ENCODE measurements at places on chromosomes 3 and 15.

GRCh38 chr15:39215015-39215414 is 365.9 kb upstream of the THBS1 start:
- no peak for DNase-seq

DNA sequence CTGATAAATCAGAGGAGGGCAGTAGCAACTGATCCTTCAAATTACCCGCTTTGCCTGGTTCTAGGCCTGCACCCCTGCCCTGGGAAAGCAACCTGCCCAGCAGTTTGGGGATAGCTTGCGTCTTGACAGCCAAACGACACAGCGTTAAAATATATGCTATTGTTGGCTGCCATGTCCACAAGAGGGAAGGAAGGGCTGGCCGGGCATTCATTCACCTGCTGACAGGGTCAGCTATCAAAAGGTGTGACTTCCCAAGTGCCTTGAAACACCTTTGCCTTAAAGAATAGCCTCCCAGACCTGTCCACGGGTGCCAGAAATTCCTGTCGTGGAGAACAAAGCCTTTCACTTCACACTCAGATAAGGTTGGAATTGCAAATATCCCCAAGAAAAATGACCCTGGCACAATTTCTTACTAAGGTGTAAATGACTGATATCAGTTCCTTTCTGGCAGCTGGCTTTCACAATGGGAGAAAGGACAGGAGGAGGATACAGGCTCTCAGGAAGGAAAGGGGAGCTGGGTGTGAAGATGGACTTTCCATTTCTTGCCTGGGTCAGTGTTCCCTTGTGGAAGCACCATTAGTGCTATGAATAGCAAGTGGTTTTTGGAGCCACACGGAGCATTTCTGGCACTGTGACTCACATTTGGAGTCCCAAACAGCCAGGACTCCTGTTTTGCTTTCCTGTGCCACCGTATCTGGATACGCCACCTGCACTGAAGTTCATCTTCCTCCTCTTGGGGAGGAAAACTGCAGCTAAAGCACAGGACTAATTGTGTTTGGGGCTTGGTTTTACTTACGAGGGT is 19.2 kb downstream of the ALDH1A3 start:
- no peak for DNase-seq

DNA sequence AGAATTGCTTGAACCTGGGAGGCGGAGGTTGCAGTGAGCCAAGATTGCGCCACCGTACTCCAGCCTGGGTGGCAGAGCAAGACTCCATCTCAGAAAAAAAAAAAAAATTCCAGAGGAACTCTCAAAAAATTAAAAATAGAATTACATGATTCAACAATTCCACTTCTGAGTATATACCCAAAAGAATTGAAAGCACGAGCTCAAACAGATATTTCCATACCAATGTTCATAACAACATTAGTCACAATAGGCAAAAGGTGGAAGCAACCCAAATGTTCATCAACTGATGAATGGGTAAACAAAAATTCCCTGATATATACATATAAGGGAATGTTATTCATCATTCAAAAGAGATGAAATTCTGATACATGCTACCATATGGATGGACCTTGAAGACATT is 16.9 kb upstream of the MORF4L1 start:
- DNase-seq: no peak

GRCh38 chr15:70998319-70998718 is 105.7 kb downstream of the LRRC49 start:
- no peak for DNase-seq

GRCh38 chr15:42035435-42035761 is 14.6 kb upstream of the PLA2G4E start:
- DNase-seq: peak; percentile 66
